ENCODE measurements at places on chromosomes 16 and 17.

DNA sequence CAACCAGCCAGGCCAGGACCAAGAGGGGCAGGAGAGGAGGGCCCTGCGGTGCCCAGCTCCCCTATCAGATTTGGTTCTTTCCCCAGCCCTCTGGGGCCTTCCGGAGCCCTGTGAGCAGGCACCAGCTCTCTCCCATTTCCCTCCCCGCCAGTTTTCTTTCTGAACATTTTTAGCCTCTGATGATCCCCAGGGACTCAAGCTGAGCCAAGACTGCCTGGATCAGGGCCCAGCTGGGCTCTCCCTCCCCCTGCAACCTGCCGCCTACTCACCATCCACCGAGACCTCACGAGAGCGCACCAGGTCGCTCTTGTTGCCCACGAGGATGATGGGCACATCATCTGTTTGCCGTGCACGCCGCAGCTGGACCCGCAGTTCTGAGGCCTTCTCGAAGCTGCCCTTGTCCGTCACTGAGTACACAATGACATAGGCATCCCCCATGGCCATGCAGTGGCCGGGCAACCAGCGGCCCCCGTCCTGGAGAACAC lies 2.0 kb downstream of the RRAD start:
- no peak for DNase-seq

DNA sequence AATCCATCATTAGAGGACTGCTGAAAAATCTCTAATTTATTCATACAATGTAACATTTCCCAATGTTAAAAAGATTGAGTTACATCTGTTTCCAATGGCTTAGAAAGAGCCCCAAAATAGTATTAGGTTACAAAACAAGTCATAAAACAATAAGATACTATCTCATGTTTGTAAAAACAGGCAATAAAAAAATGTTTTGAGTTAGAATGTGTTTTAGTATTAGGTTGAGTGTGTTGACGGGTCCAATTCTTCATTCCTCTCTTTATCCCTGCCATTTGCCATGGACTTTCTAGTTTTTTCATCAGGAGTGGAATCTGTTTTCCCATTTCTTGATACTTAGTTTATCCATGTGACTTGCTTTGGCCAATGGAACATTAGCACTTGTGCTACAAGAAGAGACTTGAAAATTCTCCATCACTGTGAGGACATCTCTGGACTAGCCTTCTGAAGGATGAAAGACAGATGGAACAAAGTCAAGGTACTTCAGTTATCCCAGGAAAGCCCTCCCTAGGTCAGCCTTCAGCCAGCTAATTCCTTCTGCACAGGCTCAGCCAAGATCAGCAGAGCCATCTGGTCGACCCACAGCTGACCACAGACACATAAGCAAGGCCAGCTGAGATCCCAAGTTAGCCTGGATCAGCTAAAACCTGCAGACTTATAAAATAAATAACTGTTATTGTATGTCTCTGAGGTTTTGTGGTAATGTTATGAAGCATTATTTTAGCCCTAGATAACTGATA lies 83.3 kb downstream of the HS3ST3A1 start:
- no peak for DNase-seq

GRCh38 chr17:75774991-75775668 lies 9.5 kb upstream of the UNK start:
- no peak for DNase-seq

DNA sequence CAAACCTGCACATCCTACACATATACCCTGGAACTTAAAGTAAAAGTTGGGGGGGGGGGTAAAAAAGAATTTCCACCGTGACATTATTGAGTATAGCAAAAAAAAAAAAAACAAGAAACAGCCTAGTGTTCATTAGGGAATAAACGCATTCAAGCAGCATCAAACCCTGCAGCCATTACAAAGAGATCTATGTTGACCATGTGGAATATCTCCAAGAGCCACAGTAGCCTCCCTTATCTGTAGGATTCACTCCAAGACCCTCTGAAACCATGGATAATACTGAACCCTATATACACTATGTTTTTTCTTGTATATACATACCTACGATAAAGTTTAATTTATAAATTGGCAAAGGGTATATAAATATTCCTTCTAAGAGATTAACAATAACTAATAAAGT lies 5.6 kb upstream of the BIRC5 start:
- no peak for DNase-seq

Measured in activated T-cell treated with anti-CD3 and anti-CD28 coated beads for 1 hour (primary cell).